Amniotic stem cell (primary cell): ENCODE measurements at places on chromosomes 16 and 17.

- DNase-seq: no peak
Observed at GRCh38 chr16:76854234-76854633, 336.8 kb upstream of the MON1B start.

GRCh38 chr17:17431605-17432004, 45.2 kb upstream of the MED9 start:
- DNase-seq: no peak

DNA sequence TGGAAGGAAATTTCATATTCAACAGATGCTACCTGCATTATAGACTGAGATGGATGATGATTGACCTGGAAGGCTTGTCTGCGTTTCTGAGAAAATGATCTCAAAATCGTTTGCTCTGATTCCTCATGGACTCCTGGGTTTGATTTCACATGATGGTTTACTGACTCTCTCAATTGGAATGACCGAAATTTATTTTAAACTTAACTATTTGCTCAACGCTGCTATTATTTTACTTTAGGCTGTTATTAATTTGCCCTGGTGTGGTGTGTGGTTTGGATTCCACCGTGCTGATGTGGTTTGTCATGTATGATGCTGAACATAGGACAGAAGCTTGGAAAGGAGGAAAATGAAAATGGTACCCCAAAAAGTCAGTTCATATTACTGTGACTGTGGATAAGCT, 37.3 kb upstream of the ELAC2 start:
- no peak for DNase-seq

GRCh38 chr17:10845388-10845751, 7.5 kb upstream of the PIRT start:
- no peak for DNase-seq

DNA sequence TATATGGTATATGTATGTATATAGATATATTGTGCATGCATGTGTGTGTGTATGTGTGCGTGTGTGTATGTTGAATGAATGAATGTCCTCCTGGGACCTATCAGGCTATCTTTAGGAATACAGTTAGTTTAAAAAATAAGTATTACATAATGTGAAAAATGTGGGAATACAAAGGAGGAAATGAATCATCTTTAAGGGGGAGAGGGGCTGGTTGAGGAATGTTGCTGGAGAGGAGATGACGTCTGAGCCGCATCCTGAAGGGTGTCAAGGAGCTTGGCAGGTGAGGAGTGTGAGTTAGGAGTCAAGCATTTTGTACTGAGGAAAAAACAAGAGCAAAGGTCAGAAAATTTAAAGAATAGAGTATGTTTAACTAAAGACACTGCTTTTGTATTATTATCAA, 62.4 kb upstream of the NLK start:
- DNase-seq: no peak

GRCh38 chr17:73941919-73942530, 261.5 kb upstream of the RPL38 start:
- DNase-seq: no peak

DNA sequence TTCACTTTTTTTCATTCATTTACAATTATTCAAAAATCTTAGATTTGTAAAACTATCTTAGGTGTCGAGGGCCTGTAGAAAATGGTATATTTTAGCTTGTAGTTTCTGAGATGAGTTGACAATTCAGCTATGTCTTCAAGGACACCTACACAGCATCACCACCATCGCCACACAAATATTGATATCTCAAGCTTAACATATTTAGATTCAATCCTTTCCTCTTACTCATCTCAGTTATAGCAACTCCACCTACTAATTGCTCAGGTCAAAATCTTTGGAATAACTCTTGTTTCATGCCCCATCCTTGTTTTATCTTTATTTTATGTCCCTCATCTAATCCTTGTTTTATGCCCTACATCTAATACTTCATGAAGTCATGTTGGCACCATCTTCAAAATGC, 276.8 kb downstream of the CDH11 start:
- DNase-seq: no peak

- DNase-seq: no peak
Observed at GRCh38 chr16:86697715-86698114, 119.4 kb downstream of the FOXL1 start.

DNA sequence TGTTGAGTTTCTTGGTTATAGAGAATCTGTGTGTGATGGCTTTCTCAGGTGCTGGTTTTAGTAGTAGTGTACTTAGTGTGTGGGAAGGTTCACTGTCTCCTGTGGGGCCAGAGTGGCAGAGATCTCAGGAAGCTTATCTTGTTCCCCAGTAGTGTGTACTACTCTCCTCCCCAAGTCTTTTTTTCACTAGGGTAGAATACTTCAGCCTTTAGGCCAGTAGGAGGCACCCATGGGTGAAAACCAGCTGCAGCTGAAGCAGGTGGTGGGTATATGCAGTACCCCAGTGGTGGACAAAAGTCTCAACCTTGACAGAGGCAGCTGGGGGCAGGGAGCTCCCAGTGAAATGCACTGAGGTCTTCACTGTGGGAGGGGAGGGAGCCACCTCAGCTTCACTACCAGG, 109.9 kb downstream of the PHKB start:
- no peak for DNase-seq

DNA sequence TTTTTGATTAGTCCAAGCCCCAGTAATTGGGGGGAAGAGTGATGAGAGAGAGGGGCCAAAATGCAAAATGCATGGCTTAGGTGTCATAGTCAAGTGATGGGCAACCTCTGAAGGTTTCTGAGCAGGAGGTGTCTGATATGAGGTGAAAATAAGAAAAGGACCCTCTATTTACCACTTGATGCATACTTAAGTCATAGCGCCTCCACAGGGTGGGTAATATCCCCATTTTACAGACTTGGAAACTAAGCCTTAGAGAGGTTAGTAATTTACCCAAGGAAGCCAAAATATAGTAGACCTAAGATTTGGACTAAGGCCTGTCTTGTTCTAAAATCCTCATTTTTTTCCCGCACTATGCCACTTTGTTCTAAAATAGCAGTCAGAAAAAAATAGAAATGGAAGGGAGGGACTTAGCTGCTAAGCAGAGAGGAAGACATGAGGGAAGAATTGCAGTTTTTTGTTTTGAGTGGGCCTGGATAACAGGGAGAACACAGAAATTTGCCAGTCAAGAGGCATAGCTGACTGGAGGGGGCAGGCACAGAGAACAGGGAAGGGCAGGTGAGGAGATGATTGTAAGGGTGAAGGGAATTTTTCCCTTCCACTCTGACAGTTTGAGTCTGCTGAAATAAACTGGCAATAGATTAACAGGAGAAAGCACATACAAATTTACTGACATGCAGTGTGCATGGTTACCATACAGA, 2.3 kb upstream of the GRB2 start:
- DNase-seq: no peak

DNA sequence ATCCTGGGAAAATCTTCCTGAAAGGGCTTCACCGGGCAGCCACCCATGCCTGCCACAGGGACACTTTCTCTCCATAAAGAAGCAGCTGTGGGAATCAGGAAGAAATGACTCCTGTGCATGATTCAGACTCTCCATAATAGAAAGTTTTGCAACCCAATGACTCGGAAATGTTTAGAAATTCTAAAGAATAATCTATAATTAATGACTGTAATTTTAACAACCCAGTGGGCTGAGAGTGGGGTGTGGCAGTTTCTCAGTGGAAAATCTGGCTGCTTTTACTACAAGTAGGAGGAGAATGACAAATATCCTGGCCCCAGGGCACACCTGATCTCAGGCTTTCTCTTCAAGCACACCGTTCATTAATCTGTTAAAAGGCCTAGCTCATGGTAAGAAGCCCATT, 25.7 kb downstream of the IRF8 start:
- no peak for DNase-seq

DNA sequence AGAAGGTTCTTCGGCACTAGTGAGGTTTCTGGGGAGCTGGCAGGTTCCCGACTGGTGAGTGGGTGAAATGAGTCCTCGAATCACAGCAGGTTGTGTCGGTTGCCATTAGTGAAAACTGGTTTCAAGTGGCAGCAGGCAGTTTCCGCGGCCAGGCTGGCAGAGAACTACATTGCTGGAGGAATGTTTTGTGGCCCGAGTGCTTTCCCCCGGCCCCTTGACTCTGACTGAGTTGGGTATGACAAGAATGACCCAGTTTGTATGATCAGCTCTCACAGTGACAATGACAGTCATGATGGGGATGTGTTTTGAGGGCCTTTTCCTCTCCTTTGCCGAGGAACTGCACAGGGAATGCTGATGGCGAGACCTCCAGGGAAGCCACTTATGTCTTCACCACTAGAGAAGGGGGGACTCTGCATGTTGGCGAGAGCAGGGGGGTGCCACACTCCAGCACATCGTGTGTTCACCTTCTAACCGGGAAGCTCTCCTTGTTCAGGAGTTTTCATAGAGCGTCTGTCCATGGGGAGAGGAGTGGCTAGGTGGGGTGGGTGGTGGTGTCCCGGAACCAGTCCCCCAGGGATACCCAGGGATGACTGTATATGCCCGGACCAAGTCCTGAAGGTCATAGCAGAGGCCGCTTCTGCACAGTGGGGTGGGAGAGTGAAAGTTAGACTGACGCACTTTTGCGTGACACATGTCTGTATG, 206.0 kb upstream of the CHMP6 start:
- no peak for DNase-seq

GRCh38 chr17:78233678-78234077, 2.2 kb downstream of the TMEM235 start:
- DNase-seq: no peak
